ENCODE measurements at places on chromosomes 16 and 17.

DNA sequence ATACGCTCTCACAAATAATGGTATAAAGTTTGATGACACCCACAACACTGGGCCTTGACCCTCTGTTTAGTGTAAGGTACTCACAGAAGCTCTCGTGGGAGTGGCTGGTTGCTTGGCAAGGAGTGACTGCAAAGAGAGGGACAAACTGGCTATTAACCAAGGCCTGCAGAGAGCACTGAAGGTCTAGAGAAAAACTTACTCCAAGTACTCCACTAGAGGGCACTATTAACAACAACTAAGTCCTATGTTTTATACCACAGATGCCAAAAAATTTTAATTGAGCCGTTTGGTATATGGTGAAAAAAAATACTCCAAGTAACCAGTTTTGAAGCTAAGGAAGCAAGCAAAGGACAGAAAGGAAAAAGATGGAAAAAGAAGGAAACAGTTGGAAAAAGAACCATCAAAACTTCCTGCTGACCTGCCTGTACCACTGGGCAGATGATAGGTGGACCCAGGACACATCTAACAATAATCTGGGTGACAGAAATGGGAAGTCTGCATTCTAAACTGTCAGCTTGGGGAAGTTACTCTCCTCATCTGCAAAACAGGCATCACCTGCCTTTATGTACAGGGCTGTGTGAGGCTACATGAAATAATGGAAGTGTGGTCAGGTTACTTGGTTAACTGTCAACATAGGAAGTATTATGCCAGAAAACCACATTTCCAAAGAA is 23.2 kb downstream of the DYNC1LI2 start:
- DNase-seq = peak; percentile 84

GRCh38 chr16:19657831-19658230 is 60.2 kb downstream of the KNOP1 start:
- DNase-seq = no peak

- no peak for DNase-seq
Observed at GRCh38 chr17:75067856-75068255, 19.9 kb upstream of the SLC16A5 start.

DNA sequence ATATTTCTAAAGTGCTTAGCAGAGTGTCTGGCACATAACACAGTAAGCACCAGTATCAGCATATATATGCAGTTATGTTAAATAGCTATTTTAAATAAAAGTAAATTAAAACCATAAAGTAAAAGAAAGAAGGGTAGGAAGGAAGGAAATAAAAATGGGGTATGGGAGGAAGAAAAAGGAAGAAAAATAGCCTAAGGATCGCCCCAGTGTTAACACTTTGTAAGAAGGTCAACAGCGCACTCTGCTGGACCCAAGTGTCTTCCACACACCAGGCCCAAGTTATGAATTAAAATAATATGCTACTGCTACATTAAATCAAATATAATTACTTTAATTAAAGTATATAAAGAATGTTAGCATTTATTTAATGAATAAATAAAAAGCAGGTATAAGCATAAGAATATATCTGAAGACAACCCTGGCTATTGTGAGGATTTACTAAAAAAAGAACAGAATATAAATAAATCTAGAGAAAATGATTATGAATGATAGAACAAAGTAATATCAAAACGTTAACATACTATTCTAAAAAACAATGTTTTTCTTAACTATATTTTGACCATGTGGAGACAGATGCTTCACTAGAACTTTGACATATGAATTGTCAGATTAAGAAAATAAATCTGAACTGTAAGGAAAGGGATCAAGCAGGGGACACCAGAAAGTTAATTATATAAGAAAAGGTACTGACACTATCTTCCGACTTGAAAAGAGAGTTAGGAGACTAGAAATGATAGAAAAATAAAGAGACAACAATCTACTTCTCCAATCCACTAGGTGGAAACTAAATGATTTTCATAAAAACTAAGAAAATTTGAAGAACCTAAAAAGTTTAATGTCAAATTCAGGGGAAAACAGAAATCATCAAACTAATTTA is 25.9 kb downstream of the BRIP1 start:
- peak; percentile 23 for DNase-seq

DNA sequence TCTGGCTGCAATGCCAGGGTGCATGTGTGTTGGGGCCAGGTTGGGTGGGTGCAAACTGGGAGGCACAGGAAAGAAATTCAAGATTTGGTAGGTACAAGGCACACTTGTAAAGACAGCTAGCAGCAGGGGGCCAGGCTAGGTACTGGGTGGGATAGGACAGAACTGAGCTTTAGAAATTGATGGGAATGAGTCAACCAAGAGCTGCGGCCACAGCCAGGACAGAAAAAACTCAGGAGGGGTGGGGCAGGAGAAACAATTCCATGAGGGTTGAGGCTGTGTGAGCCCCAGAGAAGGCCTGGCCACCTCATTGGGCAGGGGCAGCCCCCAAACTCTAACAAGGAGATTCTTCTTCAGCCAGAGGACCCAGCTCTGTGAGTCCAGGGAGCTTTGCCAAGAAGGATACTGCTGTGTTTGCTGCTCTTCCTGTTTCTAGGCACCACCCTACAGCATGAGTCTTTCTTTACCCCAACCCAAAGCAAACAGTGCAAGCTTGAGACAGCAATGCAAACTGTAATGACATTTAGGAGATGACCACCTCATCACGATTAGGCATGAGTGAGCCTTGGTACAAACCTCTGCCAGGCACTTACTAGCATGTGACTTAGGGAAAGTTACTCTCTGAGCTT is 21.3 kb upstream of the CCDC182 start:
- DNase-seq = no peak

DNA sequence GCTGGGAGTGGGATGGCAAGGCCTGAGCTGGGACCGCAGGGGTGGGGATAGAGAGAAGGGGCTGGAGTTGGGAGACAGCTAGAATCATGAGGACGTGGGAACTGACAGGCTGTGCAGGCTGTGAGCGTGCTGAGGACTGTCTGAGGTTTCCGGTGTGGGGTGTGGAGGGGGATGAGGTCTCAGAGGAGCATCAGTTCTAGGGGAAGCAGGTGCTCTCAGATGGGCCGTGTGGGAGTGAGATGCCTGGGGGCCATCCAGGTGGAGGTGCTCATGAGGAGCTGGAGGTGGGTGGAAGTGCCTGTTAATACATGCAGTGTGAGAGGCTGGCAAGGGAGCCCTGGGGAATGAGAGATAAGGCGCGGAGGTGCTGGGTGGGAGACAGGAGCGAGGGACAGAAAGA is 27.2 kb downstream of the HASPIN start:
- no peak for DNase-seq

- DNase-seq = peak; percentile 35
Observed at GRCh38 chr17:50289991-50290702, 15.9 kb downstream of the TMEM92 start.

DNA sequence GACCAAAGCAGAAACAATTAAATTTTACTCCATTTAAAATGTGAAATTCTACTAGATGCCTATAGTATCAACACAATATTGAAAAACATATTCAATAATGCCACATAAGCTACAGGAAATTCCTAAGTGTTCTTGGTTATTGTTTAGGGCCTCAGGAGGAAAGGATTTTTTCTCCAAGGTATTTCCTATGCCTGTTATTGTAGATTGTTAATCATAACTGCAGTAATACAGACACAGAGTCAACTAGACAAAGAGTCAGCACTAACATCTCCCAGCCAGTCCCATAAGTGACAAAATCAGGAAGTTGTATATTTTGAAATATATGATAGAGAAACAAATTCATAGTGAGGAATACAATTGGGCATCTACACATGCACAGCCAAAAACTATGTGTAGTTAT is 782.7 kb upstream of the KIF2B start:
- DNase-seq = no peak

DNA sequence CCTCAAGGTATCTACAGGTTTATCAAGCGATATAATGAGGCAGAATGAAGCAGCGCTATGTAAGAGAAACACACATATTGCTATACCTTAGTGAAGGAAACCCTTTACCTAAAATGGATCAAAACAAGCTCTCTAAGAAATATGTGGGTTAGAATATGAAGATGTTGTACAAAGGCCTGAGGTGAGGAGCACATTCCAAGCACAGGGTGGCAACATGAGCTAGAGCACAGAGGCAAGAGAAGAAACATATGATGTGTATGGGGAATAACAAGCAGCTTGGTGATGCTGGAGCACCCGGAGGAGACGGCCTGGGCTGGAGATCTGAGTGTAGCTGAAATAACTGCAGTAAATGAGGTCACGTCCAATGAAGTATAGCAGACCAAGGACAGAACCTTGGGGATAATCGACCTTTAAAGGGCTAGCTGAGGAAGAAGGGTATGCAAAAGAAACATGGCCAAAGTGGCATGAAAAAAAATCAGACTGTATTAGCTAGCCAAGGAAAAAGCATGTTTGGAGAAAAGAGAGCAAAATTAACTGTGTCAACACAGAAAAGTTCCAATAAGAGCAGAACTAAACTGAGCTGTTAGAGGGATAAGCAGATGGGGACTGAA is 44.0 kb downstream of the MARVELD3 start:
- no peak for DNase-seq

GRCh38 chr17:43979011-43979410 is 25.3 kb upstream of the PYY start:
- no peak for DNase-seq

DNA sequence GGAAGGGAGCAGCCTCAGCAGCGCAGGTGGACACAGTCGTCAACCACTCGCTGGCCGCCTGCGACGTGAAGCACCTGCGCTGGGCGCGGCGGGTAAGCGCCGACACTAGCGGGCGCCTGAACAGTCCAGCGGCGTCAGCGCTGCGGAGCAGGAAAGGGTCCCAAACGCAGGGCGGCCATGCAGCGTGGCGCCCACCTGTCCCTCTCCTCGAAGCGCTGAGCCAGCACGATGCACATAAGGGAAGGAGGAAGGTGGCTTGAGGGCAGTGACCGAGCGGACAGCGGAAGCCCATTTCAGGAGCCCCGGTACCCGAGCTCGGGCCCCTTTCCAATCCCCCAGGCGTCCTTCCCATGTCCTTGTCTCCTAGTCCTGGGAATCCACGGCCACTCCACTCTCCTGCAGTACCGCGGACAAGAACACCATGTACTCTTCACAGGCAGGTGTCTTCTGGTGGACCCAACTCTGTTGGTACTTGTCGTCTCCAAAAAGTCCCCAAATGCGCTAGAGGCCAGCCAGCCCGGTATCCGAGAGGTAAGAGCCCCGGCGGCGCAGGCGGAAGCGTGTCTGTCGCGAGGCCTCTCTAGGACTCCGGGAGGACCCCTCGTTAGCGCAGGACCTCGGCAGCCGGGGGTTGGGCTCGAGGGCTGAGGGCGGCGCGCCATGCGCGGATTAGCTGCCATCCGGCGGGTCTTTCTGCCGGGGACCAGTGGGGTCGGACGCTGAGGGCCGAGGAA is 14.4 kb downstream of the ZNF232 start:
- DNase-seq = peak; percentile 21

- no peak for DNase-seq
Observed at GRCh38 chr16:79267781-79268180, 332.8 kb downstream of the MAF start.

DNA sequence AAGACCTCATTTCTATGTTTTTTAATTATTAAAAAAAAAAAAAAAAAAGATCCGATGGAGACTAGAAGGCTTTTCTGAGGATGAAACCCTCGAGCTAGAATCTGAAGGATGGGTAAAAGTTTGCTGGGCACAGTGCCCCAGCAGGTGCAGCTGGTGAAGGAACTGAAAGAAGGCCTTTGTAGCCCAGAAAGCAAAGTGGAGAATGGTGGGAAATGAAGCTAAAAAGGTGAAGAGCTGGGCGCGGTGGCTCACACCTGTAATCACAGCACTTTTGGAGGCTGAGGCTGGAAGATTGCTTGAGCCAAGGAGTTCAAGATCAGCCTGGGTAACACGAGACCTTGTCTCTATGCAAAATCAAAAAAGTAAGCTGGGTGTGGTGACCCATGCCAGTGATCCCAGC is 50.3 kb upstream of the SEC14L1 start:
- DNase-seq = no peak

GRCh38 chr17:1552932-1553331 is 9.7 kb downstream of the PITPNA start:
- DNase-seq = no peak

GRCh38 chr17:63798572-63799106 is 24.7 kb downstream of the DDX42 start:
- DNase-seq = no peak

- no peak for DNase-seq
Observed at GRCh38 chr17:34423978-34424813, 61.2 kb upstream of the CCL1 start.

DNA sequence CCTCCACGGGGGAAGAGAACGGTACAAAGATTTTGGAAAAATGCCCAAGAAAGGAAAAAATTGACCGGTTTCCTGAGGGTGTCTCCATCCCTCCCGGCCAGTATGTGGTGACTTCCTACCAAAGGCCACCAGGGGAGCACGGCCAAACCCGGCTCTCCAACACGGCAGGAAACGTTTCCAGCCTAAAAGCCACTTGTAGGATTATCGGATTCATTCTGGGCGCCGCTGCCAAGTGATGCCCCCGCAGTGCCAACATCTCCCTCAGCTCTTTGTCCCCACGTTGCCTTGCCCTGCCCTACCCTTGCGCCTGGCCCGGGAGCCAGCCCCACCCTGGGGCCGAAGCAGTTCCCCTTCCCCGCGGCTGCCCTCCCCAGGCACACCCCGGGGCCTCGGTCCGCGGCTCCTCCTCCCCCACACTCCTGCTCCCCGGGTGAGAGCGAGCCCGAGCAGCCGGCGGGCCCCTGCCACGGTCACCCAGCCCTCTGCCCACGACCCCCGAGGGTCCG is 688 bp downstream of the CRK start:
- peak; percentile 32 for DNase-seq

GRCh38 chr16:1762879-1763520 is 8.3 kb downstream of the NME3 start:
- no peak for DNase-seq

DNA sequence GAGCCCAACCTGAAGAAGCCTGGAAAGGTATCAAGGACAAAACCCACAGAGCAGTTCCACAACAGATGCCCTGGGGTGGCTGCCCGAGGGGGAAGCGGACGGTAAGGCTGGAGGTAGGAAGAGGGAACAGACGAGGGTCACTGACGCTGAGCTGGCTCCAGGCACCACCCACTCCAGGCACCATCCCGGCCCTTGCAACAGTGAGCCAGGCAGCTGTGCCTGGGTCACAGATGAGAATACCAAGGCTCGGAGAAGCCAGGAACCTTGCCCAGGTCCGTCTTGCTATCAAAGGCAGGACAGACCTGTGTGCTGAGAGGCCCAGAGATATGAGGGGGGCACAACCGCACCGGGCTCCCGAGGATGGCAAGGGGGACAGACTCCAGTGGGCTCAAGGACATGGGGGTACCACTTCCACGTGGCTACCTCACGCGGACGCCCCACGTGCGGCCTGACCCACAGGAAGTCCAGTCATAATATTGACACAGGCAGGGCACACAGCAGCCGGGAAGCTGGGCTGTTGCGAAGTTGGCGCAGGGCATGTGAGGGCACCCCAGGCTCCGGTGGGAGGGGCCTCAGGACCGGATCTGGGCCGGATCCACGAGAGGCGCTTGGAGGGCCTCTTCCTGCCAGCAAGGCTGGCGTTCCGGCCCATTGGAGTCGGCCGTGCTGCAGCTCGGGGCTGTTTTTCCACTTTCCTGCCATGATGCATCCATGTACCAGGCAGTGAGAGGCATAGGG is 29.9 kb downstream of the PEMT start:
- DNase-seq = no peak
